ENCODE measurements at places on chromosomes 5 and 9. TPM values are rescaled to one million over a fixed set of nuclear protein-coding genes. Genes with fewer than 3 reads are reported as not detected.

The QRFP gene
- total RNA-seq: not detected

DNA sequence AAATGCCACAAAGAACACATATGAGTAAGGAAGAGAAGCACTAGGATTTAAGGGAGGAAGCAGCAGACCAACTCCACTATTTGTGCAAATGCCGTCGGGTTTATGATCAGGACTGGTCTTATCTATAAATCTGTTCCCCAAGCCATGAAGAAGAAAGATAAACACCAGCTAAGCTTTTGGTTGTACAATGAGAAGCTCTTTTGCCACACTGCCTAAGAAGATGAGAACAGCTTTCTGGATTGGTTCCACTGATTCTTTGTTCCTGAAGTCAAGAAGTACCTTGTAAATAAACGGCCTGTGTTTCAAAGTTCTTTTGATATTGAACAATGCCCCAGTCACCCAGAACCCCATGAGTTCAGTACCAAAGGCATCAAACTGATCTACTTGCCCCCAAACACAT lies 93.9 kb downstream of the RFX3 start:
- no peak overlapping the region for H3K4me3 ChIP-seq
- H3K36me3 ChIP-seq: no peaks in the 10 kb centered on the region
- no peak for DNase-seq
- H3K27ac ChIP-seq: no peak overlapping the region
- no peaks in the 10 kb centered on the region for H3K27me3 ChIP-seq

The HTR1A gene
- total RNA-seq: not detected

- H3K36me3 ChIP-seq: no peaks in the 10 kb centered on the region
- no peaks in the 10 kb centered on the region for H3K27me3 ChIP-seq
- no peaks in the 10 kb centered on the region for H3K4me1 ChIP-seq
- no peak for DNase-seq
- no peak overlapping the region for H3K4me3 ChIP-seq
- no peak overlapping the region for H3K27ac ChIP-seq
Observed at GRCh38 chr9:93061791-93062763, 3.6 kb downstream of the SUSD3 start.

- no peak overlapping the region for H3K27ac ChIP-seq
- no peak overlapping the region for H3K4me3 ChIP-seq
- H3K36me3 ChIP-seq: no peaks in the 10 kb centered on the region
- H3K27me3 ChIP-seq: no peaks in the 10 kb centered on the region
- H3K4me1 ChIP-seq: peaks cover 24% of the 10 kb centered on the region
- no peak for DNase-seq
Observed at GRCh38 chr5:149456597-149457392, 77.7 kb upstream of the IL17B start.

DNA sequence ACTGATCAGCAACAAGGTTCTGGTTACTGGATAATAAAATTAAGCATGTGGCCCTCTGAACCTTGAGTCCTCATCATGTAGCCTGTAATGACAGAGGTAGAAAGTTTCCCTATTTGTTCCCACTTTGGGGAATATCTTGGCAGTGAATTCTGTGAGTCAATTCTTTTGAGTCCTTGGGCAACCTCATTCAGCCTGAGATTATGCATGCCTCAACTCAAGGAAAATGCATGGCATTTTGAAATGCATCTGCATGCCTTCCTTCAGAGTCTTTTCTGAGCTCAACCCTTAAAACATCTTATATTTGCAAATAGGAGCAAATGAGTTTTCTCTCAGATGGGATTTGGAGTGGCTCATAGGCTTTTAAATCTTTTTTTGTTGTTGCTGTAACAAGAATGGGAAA lies 218.1 kb upstream of the CD180 start:
- no peak overlapping the region for H3K27ac ChIP-seq
- no peaks in the 10 kb centered on the region for H3K27me3 ChIP-seq
- H3K36me3 ChIP-seq: no peaks in the 10 kb centered on the region

DNA sequence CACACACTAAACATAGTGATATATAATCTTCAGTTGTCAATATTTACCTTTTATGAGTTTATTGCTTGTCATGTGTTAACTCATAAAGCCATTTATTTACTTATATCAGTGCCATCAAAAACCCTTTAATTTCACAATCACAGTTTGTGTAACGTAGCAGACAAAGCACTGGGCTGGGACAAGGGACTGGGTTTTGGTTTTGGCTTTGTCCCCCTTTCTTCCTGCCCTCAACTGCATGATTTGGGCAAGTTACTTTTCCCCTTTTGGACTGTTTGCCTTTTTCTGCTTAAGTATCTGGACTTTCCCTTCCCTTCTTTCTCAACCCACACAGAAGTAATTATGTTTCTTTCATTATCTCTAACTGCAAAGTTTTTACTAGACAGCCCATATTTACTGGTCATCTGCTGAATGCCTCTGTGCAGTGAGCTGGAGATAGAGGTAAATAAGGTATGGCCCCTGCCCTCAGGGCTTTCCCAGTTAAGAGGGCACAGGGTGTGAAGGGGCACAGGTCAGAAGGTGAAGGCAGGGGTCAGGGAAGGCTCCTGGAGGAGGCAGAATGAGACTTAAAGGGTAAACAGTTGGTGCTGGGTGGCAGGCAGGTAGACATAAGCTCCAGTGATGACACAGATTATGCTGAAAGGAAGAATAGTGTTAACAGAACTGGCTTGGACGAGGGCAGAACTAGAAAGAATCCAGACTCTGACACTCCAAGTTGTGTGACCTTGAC lies 14.8 kb upstream of the NR3C1 start:
- H3K36me3 ChIP-seq: no peaks in the 10 kb centered on the region
- no peak overlapping the region for H3K4me3 ChIP-seq
- no peaks in the 10 kb centered on the region for H3K27me3 ChIP-seq
- H3K4me1 ChIP-seq: no peaks in the 10 kb centered on the region
- H3K27ac ChIP-seq: no peak overlapping the region

DNA sequence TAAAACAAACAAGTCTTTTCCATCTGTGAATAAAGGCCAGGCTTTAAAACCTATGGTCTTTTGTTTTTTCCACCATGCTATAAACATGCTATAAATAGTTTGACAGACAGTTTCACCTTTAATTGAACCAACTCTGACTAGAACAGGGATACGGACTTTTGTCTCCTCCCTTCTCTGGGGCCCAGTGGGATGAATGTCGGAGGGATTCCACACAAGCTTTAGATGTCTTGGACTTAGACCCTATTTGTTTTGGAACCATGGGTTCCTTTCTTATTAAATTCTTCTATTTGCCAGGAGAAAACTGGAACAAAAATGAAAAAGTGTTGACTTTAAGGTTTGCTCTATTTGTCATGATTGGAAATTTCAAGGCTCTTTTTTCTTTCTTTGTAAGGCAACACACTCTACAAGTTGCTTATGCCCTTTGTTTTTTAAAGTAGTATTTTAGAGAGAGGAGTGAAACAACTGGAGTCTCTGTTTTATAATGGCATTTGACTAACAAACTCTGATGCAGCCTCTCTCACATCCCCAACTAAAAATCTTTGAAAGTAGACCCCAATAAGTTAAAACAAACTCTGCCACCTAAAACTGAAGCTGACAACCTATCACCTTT lies 145.3 kb downstream of the MLLT3 start:
- DNase-seq: no peak
- no peaks in the 10 kb centered on the region for H3K36me3 ChIP-seq
- no peaks in the 10 kb centered on the region for H3K4me1 ChIP-seq
- H3K27me3 ChIP-seq: no peaks in the 10 kb centered on the region
- H3K27ac ChIP-seq: no peak overlapping the region

The BASP1 gene
- total RNA-seq: 445 TPM
